ENCODE measurements at places on chromosomes 16 and 17.

GRCh38 chr17:28796062-28796461 lies 46.5 kb downstream of the FAM222B start:
- DNase-seq: no peak

- peak; percentile 52 for DNase-seq
Measured at GRCh38 chr16:28218109-28218508, 6.3 kb upstream of the XPO6 start.

- no peak for DNase-seq
Measured at GRCh38 chr16:22210854-22211253, 4.8 kb downstream of the EEF2K start.

DNA sequence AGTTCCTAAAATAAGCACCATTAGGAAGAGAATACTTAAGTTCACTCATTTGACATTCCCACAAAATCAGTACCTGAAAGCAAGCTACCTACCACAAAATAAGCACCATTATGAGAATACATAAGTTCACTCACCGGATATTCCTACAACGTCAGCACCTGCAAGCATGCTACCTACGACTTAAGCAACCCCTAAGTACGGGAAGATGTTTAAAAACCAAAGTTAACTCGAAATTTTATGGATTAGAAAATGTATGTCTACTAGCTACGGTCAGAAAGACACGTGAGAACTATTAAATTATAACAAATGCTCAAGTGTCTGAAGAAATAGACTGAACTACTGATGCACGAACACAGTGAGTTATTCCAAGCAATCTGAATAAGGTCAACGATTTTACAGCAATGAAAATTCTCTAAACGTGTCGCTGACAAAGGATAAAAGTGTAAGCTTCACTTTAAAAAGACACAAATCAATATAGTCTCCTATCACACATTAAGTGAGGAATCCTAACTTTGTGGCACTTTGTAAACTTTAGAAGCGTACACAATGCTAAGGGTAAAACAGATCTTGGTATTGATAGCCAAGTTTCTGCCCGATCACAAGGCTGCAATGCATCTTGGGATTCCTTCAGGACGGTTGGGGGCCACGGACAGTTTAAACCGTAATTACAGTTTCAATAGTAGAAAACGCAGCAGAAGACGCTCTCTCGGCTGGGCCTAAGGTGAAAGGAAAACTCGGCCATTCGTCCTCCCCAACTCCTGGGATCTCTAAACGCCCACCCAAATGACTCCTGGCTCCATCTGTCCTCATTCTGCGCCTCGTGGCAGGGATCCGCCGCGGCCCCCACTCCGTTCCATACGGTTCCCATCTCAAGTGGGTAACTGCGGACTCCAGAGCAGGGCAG lies 1.3 kb downstream of the GSPT1 start:
- no peak for DNase-seq

- peak; percentile 54 for DNase-seq
Measured at GRCh38 chr16:83615141-83615952, 192.4 kb upstream of the HSBP1 start.

GRCh38 chr17:39716073-39716818 lies 14.1 kb downstream of the MIEN1 start:
- no peak for DNase-seq

GRCh38 chr17:57395721-57396321 lies 139.5 kb downstream of the MSI2 start:
- DNase-seq: no peak

- DNase-seq: no peak
Measured at GRCh38 chr16:11097094-11097786, 152.9 kb downstream of the CLEC16A start.

Data from A172 (cell line).